Stimulated activated CD4-positive, alpha-beta T cell treated with anti-CD3 and anti-CD28 coated beads, Interleukin-12 subunit alpha, Interleukin-12 subunit beta, amount 100 ng/mL, for 48 hours (primary cell): ENCODE measurements at places on chromosomes 2 and 18.

DNA sequence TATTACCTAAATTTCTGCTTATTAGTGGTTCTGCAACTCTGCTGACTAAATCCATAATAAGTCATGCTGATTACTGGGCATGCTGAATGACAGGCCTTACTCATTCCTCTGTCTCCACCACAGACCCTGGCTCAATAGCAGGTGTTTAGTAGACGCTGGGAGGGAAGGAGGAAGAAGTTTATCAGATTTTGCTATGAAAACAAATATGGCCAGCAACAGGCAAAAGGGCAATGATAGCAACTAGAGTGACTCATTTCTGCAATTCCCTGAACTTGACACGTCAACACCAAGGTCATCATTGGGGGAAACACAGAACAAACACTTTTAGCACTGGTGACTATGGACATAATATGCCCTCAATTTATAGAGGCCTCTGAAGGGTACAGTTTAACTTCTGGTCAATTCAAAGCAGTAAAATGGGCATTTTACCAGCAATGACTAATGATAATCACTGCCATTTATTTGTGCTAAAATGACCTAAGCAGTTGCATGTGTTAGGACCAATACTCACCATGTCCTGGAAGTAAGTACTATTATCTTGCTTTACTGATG lies 35.2 kb downstream of the TMEM163 start:
- no peak for DNase-seq

DNA sequence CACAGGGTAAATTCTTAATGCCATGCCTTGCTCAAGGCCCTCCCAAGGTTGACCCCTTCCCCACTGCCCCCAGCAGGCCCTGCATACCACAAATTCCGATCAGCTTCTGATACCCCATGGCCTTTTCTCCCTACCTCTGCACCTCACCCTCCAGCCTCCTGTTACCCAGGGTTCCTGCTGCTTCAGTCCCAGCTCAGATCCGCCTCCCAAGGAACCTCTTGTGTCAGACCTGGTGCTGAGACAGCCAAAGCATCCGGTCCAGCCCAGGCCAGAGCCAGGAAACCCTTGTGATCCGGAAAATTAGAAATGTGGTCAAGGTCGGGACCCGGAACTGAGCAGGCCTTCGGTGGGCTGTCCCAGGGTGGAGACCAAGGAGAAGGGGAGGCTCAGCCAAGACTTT lies 231.3 kb downstream of the BCL2 start:
- no peak for DNase-seq

DNA sequence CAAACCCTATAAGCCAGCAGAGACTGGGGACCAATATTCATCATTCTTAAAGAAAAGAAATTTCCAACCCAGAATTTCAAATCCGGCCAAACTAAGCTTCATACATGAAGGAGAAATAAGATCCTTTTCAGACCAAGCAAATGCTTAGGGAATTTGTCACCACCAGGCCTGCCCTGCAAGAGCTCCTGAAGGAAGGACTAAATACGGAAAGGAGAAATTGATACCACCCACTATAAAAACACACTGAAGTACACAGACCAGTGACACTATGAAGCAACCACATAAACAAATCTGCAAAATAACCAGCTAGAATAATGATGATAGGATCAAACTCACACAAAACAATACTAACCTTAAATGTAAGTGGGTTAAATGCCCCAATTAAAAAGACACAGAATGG lies 22.4 kb downstream of the NPHP1 start:
- no peak for DNase-seq

DNA sequence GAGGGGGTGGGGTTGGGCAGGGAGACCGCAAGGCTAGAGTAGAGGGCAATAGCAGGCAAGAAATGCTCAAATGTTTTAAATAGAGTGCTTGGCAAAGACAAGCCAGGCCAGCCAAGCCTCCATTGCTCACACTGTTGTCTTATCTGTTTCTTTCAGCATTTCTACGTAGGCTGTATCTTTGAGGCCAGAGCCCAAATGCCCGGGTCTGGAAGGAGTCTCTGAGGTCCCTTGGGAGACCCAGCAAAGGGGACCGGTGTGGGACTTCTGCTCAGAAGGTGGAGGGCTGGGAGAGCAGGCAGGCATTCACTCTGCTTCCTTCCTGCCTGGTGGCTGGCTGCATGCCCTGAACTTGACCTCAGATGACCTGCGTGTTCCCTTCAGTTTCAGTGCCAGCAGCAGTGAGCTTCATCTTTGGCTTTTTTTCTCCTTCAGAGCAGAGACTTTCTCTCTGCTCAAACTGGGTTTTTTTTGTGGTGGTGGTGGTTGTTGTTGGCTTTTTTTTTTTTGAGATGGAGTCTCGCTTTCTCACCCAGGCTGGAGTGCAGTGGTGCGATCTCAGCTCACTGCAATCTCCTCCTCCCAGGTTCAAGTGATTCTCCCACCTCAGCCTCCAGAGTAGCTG lies 13.7 kb upstream of the TET3 start:
- DNase-seq, result no peak
